ENCODE measurements at places on chromosomes 7 and 10.

- no peaks in the 10 kb centered on the region for H3K27me3 ChIP-seq
- DNase-seq: no peak
- H3K4me3 ChIP-seq: no peak overlapping the region
- H3K36me3 ChIP-seq: no peaks in the 10 kb centered on the region
- peaks cover 4% of the 10 kb centered on the region for H3K4me1 ChIP-seq
These were observed 3.8 kb upstream of the HECTD2 start for GRCh38 chr10:91406322-91406721.

GRCh38 chr7:128954150-128954549, 16.4 kb downstream of the IRF5 start:
- H3K27me3 ChIP-seq: no peaks in the 10 kb centered on the region
- DNase-seq: no peak
- H3K4me3 ChIP-seq: no peak overlapping the region
- H3K36me3 ChIP-seq: peaks cover 35% of the 10 kb centered on the region

DNA sequence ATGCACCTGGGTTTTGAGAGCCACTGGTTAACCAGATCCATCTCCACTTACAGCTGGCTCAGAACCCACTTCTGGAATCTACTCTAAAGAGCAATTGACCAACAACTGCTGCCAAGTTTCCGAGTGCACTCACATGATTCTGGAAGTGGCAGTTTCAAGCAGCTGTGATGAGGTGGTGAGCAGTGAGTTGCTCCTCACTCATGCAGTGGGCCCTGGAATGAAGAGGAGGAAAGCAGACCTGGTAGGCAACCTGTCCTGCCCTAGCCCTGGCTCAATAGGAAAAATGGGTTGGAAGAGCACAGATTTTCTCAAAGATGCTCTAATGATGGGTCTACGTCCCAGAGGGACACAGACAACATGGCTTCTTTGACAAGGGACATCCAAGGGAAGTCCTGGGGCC, 70.7 kb upstream of the NPY start:
- no peak overlapping the region for H3K27ac ChIP-seq
- no peaks in the 10 kb centered on the region for H3K27me3 ChIP-seq
- DNase-seq: no peak
- H3K4me3 ChIP-seq: no peak overlapping the region
- no peaks in the 10 kb centered on the region for H3K4me1 ChIP-seq

DNA sequence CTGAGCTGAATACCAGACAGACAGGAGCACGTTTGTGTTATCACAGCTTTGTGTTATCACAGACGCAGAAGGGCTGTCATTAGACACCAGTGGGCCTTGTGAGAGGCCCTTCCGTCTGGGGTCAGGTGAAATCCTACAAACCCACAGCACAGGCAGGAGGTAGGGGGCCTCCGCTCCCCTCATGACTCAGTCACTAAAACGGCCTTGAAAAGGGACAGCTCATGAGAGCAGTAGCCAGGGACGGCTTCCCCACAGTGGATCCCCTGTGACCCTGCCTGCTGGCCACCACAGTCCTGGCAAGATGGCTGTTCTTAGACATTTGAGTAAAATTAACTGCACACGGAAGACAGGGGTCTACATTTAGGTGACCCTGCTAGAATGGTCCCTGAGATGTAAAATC, 215.8 kb upstream of the PPP2R2D start:
- H3K4me1 ChIP-seq: no peaks in the 10 kb centered on the region
- H3K27me3 ChIP-seq: no peaks in the 10 kb centered on the region
- no peak overlapping the region for H3K4me3 ChIP-seq
- H3K27ac ChIP-seq: no peak overlapping the region
- H3K36me3 ChIP-seq: no peaks in the 10 kb centered on the region

GRCh38 chr10:10804998-10805740, 212.5 kb upstream of the CELF2 start:
- H3K4me3 ChIP-seq: no peak overlapping the region
- H3K4me1 ChIP-seq: no peaks in the 10 kb centered on the region
- H3K27me3 ChIP-seq: no peaks in the 10 kb centered on the region
- no peaks in the 10 kb centered on the region for H3K36me3 ChIP-seq
- no peak for DNase-seq

DNA sequence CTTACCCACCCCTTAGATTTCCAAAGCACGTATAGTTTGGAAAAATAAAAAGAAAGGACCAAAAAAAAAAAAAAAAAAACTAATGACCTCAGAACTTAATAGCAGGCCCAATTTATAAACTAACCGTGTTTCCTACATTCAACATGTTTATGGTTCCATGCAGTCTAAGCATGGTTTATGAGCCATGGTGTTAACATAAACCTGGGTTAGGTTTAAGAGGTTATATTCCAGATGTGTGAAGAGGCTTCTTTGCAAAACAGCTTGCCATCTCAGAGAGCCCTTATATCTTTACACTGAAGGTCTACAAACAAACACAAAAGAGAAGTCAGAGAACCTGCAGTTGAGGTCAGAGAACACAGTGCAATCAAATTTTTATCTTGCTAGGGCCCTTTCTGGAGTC, 15.8 kb downstream of the TMEM254 start:
- H3K4me3 ChIP-seq: no peak overlapping the region
- H3K36me3 ChIP-seq: peaks cover 8% of the 10 kb centered on the region
- no peaks in the 10 kb centered on the region for H3K4me1 ChIP-seq
- DNase-seq: no peak

DNA sequence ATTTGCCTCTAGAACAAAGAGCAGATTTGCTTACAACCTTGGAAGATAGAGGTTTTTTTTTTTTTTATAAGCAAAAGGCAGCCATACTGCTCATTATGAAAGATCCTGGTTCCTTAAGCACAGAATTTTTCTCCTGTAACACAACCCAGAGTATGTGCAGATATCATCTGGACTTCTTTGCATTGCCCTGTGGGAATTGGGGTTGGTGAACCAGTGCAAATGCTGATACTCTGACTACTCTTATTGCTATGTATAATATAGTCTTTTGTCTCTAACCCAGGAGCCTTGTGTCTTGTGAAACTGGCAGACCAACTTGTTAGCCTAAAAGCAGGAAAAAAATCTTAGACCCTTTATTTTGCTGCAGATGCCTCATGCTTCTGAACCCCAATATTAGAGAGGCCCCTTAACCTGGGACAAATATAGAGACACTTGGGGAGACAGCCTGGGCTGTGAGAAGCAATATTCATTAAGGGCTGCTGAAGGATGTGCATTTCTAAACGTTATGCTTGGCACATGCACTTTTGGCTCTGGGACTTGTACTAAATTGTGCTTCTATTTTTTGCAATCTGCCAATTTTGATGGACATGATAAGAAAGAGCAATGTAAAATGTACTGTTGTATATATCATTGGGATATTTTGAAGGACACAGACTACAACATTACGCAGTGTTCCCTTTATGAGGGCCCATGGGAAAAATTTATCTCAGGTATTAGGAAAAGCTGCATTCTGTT, 78.9 kb downstream of the ANLN start:
- no peaks in the 10 kb centered on the region for H3K27me3 ChIP-seq
- no peaks in the 10 kb centered on the region for H3K4me1 ChIP-seq
- H3K4me3 ChIP-seq: no peak overlapping the region
- H3K36me3 ChIP-seq: no peaks in the 10 kb centered on the region

DNA sequence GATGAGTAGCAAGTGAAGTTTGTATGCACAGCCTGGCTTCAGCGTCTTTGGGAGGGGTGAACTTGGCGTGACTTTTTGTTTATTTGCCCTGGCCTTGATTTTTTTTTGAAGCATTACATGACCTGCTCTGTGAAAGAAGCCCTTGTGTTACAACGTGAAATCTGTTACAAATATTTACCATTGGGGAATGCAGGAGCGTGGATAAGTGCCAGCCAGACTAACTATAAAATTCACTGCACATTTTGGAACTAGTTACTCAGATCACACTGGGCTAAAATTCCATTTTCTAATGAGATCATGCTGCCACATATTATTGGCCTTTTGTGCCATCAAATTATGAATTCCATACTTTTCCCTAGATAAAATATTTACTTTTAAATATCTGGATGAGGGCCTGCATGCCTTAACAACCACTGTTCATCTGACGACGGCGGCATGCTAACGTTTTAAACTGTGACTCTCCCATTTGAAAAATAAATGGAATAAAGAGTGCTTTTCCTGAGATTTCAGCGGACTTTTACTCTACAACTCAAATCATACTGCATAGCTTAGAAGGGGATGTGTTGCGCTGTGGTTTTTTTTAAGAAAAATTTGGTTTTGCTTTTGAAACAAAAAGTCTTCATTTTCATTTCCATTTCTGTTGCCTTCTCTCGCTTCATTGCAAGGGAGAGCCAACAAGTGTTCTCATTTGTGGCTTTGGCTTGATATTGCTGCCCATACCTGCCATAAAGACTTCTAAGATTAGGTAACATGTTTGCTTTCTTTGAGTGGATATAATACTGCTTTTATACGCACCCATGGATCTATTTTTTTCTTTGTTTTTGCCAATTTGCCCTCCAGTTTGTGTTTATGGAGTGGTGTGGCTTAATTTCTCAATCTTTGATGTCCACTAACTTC, 352.2 kb downstream of the TFEC start:
- H3K36me3 ChIP-seq: no peaks in the 10 kb centered on the region
- H3K4me3 ChIP-seq: no peak overlapping the region
- H3K27me3 ChIP-seq: no peaks in the 10 kb centered on the region
- H3K27ac ChIP-seq: no peak overlapping the region

- no peak overlapping the region for H3K4me3 ChIP-seq
- H3K4me1 ChIP-seq: no peaks in the 10 kb centered on the region
- H3K27me3 ChIP-seq: peaks cover 5% of the 10 kb centered on the region
- DNase-seq: no peak
- no peaks in the 10 kb centered on the region for H3K36me3 ChIP-seq
These were observed 243.2 kb downstream of the SNX10 start for GRCh38 chr7:26534649-26535482.

DNA sequence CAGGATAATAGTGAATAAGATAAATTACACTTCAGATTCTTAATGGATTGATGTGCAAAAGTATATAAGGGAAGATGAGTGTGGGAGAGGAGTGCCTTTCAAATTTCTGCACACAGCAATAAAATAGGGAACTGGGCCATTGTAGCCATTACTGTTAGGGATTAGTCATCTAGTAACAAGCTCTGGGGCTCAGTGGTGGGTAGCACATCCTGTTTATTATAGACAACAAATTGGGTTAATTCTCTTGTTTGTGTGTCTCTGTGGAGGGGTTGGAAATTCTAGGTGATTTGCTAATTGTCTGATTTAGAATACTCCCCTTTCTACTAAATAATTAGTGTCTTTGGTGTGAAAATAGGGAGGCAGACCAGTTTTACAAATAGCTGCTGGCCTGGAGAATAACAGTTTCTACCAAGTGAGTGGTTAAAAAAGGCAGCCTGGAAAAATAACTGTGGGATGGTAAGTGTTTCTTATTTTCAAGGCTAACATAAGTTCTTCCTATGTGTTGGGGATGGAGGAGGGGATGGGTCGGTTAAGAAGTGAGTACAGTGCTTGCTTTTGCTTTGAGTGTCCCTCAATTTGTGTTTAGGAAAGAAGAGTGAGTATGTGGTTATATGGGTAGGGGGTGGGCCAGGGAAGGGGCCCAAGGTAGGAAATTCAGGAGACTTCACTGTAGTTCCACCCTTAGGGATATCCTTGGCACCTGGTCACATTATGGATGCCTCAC, 43.3 kb upstream of the TMEM248 start:
- no peak overlapping the region for H3K4me3 ChIP-seq
- no peak for DNase-seq
- no peak overlapping the region for H3K27ac ChIP-seq
- H3K27me3 ChIP-seq: no peaks in the 10 kb centered on the region
- H3K4me1 ChIP-seq: no peaks in the 10 kb centered on the region

- no peak overlapping the region for H3K4me3 ChIP-seq
- no peaks in the 10 kb centered on the region for H3K36me3 ChIP-seq
- no peaks in the 10 kb centered on the region for H3K27me3 ChIP-seq
- H3K27ac ChIP-seq: no peak overlapping the region
These were observed 232.8 kb upstream of the TEX47 start for GRCh38 chr7:89028319-89028718.

DNA sequence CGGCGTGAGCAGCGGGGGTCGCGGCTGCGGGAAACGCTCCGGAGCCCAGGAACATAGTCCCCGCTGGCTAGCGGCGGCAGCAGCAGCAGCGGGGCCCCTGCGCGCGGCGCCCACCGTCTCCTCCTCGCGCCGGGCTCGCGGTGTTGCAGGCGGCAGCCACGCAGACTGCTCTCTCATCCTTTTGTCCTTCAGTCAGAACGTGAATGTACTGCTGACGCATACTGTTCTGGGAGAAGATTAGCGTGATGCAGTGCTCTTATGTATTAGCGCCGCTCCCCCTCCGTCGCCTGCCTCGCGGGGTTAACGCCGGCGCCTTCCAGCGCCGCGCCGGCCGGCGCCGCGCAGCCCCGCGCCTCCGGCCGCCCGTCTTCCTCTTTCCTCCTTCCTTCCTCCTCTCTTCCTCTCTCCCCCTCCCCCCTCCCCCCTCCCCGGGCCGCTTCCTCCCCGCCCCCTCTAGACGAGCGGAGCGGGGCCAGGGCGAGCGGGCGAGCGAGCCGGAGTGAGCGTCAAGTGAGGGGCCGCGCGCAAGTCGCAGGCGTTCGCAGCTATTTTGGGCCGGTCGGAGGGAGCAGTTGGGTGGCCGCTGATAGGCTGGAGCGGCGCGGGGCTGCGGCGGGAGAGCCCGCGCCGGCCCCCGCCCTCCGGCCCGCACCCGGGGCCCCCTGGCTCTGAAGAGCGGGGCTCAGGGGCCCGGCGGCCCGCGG, 816 bp upstream of the LRRC4 start:
- H3K4me3 ChIP-seq: peak overlapping the region; percentile 59
- H3K27ac ChIP-seq: no peak overlapping the region
- no peaks in the 10 kb centered on the region for H3K27me3 ChIP-seq
- peak; percentile 8 for DNase-seq
- H3K4me1 ChIP-seq: peaks cover 10% of the 10 kb centered on the region
- H3K36me3 ChIP-seq: peaks cover 4% of the 10 kb centered on the region

DNA sequence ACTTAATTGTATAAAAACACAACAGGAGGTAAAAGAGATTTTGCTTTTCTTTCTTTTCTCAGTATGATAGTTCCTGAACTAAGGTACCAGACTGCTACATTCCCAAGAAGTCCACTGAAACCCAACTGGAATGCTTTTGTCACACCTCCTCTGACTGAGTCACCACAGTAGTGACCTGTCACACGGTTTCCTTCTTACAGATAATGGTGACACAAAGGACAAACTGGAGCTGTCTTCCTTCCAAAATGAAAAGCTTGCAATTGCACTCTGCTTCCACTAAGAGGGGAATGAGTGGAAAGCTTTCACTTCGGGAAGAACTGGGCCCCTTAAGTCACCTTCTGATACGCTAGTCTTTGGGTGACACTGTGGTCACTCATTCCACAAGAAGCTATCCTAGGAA, 122.2 kb downstream of the KMT2E start:
- H3K27me3 ChIP-seq: no peaks in the 10 kb centered on the region
- no peak for DNase-seq
- H3K36me3 ChIP-seq: peaks cover 28% of the 10 kb centered on the region
- H3K4me3 ChIP-seq: no peak overlapping the region

Measured in effector memory CD4-positive, alpha-beta T cell (primary cell).